ENCODE measurements at places on chromosomes 2 and 18.
A peak's percentile ranks its signal among the peaks of the same experiment; 100 is the strongest.

- DNase-seq = no peak
Measured at GRCh38 chr2:140916410-140916809, 1214.4 kb downstream of the LRP1B start.

- DNase-seq = no peak
Measured at GRCh38 chr18:58308463-58308862, 264.4 kb downstream of the NEDD4L start.

DNA sequence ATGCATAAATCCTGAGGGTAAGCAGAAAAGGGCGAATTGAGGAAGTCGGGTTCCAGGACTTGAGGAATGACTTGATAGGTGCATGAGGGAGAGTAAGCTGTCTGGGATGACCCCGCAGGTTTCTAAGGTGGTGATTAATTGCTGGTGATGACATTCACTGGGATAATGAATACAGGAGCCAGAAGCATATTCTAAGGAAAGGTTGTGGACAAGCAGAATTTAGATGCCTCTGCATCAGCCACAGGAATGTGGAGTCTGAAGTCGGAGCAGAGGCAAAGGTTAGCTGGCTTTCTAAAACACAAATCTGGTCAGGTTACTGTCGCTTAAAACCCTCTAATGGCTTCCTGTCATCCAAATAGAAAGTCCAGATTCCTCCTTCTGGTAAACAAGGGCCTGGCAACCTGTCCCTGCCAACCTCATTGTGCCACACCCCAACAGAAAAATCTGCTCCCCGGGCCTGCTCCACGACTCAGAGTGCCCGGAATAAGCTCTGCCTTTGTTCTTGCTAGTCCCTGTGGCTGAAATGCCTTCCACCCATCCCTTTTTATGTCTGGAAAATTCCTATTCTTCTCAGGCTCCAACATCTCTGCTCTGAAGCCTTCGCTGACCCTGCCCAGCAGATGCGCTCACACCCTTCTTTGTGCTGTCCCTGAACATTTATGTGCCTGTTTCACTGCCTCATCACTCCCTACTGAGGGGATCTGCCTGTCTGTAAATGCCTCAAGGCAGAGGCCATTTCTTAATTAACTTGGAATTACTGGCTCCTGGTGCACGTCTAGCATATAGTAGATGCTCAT, 11.3 kb upstream of the TMEM214 start:
- DNase-seq = no peak

GRCh38 chr2:27715318-27716210, 51.9 kb downstream of the SLC4A1AP start:
- DNase-seq = no peak

GRCh38 chr2:5825686-5826085, 133.5 kb downstream of the SOX11 start:
- DNase-seq = no peak

DNA sequence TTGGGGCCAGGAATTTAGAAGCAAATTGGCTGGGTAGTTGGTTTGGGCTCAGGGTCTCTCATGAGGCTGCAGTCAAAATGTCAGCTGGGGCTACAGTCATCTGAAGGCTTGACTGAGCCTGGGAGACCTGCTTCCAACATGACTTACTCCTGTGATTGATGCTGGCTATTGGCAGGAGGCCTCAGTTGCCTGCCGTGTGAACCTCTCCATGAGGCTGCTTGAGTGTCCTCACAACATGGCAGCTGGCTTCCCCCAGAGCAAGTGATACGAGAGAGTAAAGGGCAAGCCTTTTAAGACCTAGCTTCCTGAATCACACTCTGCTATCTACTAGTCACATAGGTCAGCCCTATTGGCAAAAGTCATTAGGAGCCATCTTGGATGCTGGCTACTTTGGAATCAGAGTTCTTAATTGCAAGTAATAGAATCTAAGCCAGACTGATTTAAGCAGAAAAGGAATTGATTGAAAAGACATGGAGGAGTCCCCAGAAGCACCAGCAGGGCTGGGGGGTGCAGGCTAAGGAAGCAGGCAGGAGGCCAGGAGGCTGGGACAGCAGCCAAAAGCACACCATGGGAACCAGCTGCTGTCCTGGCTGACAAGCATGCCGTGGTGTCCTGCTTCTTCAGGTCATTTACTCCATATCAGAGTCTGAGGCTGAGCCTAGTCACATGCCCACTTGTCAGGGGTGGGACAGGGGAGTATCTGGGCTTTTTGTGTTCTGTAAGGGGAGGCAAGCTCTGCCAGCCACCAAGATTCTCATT, 7.8 kb upstream of the GIGYF2 start:
- DNase-seq = peak; percentile 23

- DNase-seq = no peak
Measured at GRCh38 chr2:10558281-10559030, 110.3 kb upstream of the ODC1 start.

- no peak for DNase-seq
Measured at GRCh38 chr2:119415630-119416029, 16.0 kb upstream of the TMEM37 start.

- peak; percentile 92 for DNase-seq
Measured at GRCh38 chr2:26033818-26034636, at the start of gene RAB10. RAB10 (plus strand) TSS chr2:26034084; CDS start chr2:26034609, 525 bp downstream.

- DNase-seq = no peak
Measured at GRCh38 chr18:12838178-12838634, 45.8 kb downstream of the PTPN2 start.

DNA sequence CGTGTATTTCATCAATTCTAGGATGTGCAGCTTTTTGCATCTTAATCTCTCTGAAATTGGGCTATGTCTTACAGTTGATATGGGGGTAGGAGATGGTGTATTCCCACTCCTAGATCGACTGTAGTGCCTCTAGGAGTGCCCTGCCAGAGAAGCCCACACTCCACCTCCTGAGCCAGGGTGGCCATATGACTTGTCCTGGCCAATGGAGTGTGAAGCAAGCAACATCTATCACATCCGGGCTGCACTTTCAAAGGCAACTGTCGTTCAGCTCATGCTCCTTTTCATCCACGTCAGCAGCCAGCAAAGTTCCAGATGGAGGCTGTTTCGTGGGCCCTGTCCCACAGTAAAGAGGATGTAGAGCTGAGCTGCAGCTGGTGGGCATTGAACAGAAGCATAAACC, 149.4 kb upstream of the SLC1A4 start:
- no peak for DNase-seq

- no peak for DNase-seq
Measured at GRCh38 chr18:3491981-3492555, 42.1 kb downstream of the TGIF1 start.

DNA sequence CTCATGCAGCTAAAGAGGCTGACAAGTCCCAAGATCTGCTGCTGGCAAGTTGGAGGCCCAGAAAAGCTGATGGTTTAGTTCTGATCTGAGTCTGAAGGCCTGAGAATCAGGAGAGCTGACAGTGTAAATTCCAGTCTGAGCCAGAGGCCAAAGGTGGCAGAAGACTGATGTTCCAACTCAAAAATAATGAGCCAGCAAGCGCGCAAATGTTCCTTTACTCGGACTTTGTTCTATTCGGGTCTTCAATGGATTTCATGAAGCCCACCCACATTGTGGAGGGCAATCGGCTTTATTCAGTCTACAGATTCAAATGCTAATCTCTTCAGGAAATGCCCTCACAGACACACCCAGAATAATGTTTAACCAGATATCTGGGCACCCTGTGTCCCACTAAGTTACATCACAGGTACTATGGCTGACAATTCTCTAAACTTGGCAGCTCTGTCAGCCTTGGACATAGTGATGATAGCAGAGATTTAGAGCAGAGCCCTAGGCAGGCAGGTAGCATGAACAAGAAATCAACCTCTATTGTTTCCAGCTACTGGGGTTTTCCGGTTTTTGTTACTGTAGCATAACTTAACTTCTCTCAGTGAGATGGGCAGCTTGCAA, 318.5 kb downstream of the HRH4 start:
- DNase-seq = no peak

- DNase-seq = no peak
Measured at GRCh38 chr2:9228781-9229469, 22.3 kb downstream of the ASAP2 start.

GRCh38 chr2:45506756-45507155, 104.3 kb downstream of the SRBD1 start:
- no peak for DNase-seq

DNA sequence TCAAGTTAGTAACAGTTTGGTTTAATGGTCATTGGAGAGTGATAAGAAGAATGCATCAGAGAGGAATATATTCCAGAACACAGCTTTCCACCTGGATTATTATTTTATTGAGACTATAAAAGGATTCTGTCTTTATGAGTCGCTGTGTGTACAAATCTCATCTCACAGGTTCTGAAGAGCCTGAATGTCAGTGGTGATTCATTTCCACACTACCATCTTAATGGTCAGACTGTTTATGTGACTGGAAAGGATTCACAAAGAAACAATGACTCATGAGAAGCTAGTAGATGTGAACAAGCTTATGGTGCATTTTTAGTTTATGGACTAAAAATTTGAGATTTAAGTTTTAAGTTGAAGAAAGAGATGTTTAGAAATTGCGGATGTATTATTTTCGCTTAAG, 685.4 kb upstream of the NRXN1 start:
- DNase-seq = no peak

- DNase-seq = no peak
Measured at GRCh38 chr2:168974428-168974827, 56.7 kb downstream of the ABCB11 start.

DNA sequence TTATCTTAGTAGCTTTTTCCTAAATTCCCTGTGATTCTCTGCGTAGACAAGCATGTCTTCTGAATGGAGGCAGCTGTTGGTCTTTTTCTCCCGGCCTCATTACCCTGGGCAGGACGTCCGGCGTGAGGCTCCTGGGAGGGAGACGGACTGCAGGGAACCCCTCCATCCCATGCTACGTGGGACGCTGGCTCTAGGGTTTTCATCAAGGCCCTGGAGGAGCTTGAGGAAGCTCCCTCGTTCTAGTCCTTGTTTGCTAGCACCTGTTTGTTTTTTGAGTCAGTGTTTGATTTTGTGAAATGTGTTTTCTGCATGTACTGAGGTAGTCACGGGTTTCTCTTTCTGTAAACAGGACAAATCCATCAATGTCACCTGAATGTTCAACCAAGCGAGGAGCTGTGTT, 99.3 kb upstream of the TMEM18 start:
- DNase-seq = no peak

DNA sequence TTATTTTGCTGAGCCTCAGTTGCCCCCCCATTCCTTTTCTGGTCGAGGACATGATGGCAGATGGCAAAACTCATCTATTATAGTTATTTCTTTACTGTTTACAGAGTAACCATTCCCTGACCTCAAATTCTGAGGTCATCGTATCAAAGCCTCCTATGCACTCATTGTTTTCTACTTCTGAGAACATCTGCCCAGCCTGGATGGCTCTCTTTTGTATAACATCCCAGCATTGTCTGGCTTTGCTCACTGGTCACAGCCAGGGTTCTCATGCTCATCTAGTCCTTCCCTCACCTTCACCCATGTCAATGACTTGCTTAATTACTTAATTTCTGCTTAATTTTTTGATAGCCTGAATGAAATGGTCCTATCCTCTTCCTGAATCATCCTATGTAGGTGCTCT, 472.1 kb downstream of the PARD3B start:
- no peak for DNase-seq
